Activated T-helper 1 cell treated with anti-CD3 and anti-CD28 coated beads, Interleukin-12 subunit alpha, Interleukin-12 subunit beta, Interleukin-2, Interleukin-4 antibody, amounts not matched to agents 30 ng/mL and 10 ng/mL and 1 ng/mL, durations not matched to agents 14 hours and 24 hours and 36 hours (primary cell): ENCODE measurements at places on chromosomes 2 and 18. TPM values are rescaled to one million over a fixed set of nuclear protein-coding genes. Genes with fewer than 3 reads are reported as not detected.
A peak's percentile ranks its signal among the peaks of the same experiment; 100 is the strongest.

GRCh38 chr18:35215026-35215425, 25.8 kb upstream of the ZNF397 start:
- no peaks in the 10 kb centered on the region for H3K4me1 ChIP-seq
- no peaks in the 10 kb centered on the region for H3K36me3 ChIP-seq
- no peak overlapping the region for H3K27ac ChIP-seq
- no peak overlapping the region for H3K4me3 ChIP-seq
- no peak for DNase-seq

GRCh38 chr2:164843346-164843911, 1.8 kb upstream of the COBLL1 start:
- H3K36me3 ChIP-seq: no peaks in the 10 kb centered on the region
- no peak for DNase-seq
- no peak overlapping the region for H3K27ac ChIP-seq
- peaks cover 52% of the 10 kb centered on the region for H3K27me3 ChIP-seq
- H3K4me3 ChIP-seq: no peak overlapping the region

GRCh38 chr2:237878-238277, 26.0 kb downstream of the SH3YL1 start:
- H3K27me3 ChIP-seq: no peaks in the 10 kb centered on the region
- peaks cover 5% of the 10 kb centered on the region for H3K36me3 ChIP-seq
- H3K4me3 ChIP-seq: no peak overlapping the region
- no peak for DNase-seq
- H3K27ac ChIP-seq: no peak overlapping the region

DNA sequence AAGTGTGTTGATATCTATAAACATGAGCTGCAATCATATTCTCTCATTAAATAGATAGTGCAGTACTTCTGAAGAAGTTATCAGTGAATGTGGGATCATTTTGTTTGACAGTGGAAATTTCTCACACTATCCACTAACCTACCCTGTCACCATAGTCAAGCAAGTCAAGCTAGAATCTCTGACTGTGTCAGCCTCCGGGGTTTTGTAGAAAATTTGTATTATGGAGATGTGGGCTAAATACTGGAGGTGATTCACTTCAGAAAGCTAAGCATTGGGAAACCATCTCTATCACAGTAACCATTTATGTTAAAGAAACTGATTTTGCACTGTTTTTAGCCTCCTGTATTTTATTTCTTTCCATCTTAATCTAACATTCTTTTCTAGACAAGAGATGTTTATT, 126.6 kb upstream of the CREB1 start:
- DNase-seq: no peak
- H3K27ac ChIP-seq: no peak overlapping the region
- no peaks in the 10 kb centered on the region for H3K27me3 ChIP-seq
- H3K4me1 ChIP-seq: no peaks in the 10 kb centered on the region
- H3K4me3 ChIP-seq: no peak overlapping the region

DNA sequence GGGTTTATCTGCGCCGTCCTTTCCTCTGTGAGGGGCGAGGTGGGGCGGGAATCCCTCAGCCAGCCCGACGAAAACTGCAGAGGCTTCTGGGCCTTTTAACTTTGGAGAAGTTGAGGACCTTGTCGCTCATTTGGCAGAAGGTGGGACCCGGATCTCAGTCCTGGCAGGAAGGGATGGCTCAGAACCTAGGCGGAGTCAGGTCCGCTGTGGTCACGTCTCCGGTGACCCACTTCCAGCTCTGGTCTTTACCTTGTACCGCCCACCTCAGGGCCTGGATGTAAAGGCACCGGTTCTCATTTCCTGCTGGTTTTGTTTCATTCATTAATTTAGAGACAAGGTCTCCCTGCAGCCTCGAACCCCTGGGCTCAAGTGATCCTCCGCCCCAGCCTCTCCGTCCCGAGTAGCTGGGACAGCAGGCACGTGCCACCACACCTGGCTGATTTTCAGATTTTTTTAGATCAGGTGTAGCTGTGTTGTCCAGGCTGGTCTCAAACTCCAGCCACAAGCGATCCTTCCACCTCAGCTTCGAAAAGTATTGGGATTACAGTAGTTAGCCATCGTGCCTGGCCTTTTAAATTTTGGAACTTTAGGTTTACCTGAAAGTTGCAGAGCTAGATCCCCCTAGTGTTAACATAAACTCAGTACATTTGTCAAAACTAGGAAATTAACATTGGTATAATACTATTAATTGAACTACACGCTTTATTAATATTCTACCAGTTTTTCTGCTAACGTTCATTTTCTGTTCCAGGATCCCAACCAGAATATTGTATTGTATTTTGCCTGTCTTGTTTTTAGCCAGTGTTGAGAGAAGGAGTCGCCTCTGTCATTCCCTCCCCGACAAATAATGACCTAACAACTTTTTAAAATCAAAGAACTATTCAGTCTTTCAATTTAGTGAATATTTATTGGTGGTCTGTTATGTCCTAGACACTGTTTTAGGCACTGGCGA, 852 bp downstream of the POLI start:
- peaks cover 44% of the 10 kb centered on the region for H3K4me1 ChIP-seq
- peak overlapping the region; percentile 81 for H3K4me3 ChIP-seq
- peak overlapping the region; percentile 96 for H3K27ac ChIP-seq
- H3K36me3 ChIP-seq: peaks cover 5% of the 10 kb centered on the region

GRCh38 chr2:206797376-206797775, 32.0 kb downstream of the FASTKD2 start:
- DNase-seq: no peak
- H3K27ac ChIP-seq: no peak overlapping the region
- H3K27me3 ChIP-seq: no peaks in the 10 kb centered on the region
- peaks cover 20% of the 10 kb centered on the region for H3K4me1 ChIP-seq

The IWS1 gene
- total RNA-seq: 52.3 and 57.6 TPM in 2 replicates

GRCh38 chr2:233531955-233532354, 34.6 kb downstream of the USP40 start:
- DNase-seq: no peak
- H3K27me3 ChIP-seq: no peaks in the 10 kb centered on the region
- no peak overlapping the region for H3K27ac ChIP-seq

The SAP130 gene
- total RNA-seq: 30.9 and 31.5 TPM in 2 replicates

The MARCO gene
- not detected in 2 replicates for total RNA-seq

GRCh38 chr2:227856697-227857096, 14.7 kb upstream of the DAW1 start:
- no peak for DNase-seq
- no peak overlapping the region for H3K4me3 ChIP-seq
- H3K36me3 ChIP-seq: no peaks in the 10 kb centered on the region
- H3K27me3 ChIP-seq: peaks cover 3% of the 10 kb centered on the region
- H3K4me1 ChIP-seq: no peaks in the 10 kb centered on the region

The LDLRAD4 gene
- total RNA-seq: 34.5 and 35.2 TPM in 2 replicates

DNA sequence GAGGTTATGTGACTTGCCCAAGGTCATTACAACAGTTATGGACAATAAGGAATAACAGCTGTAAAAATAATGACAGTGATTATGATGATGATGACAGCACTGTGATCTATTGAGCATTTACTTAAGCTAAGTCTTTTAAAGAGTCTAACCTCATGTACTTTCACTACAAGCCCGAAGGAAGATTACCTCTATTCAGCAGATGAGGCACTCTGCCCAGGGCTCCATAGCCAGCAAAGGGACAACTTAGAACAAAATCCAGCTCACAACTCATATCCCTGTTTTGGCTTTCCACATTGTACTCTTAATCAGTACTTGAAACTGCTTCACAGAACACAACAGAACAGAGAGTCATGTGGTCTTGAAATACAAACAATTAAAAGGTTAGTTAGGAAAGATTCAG, 290.2 kb downstream of the ZNF385B start:
- H3K4me1 ChIP-seq: no peaks in the 10 kb centered on the region
- no peak for DNase-seq
- no peaks in the 10 kb centered on the region for H3K27me3 ChIP-seq
- no peak overlapping the region for H3K4me3 ChIP-seq
- H3K27ac ChIP-seq: no peak overlapping the region

GRCh38 chr18:13989199-13989598, 73.9 kb upstream of the MC2R start:
- no peak overlapping the region for H3K4me3 ChIP-seq
- no peaks in the 10 kb centered on the region for H3K36me3 ChIP-seq
- peaks cover under 1% of the 10 kb centered on the region for H3K27me3 ChIP-seq
- DNase-seq: no peak
- no peak overlapping the region for H3K27ac ChIP-seq
- H3K4me1 ChIP-seq: no peaks in the 10 kb centered on the region

The GALNT3 gene
- total RNA-seq: 3.8 and 4.8 TPM in 2 replicates

The CYP27C1 gene
- total RNA-seq: not detected in 2 replicates

The HOXD12 gene
- total RNA-seq: not detected in 2 replicates

- H3K27ac ChIP-seq: no peak overlapping the region
- H3K4me1 ChIP-seq: no peaks in the 10 kb centered on the region
- no peak overlapping the region for H3K4me3 ChIP-seq
- H3K27me3 ChIP-seq: peaks cover 4% of the 10 kb centered on the region
- no peak for DNase-seq
Observed at GRCh38 chr2:152084076-152084475, 14.8 kb downstream of the CACNB4 start.

GRCh38 chr2:57330447-57330846, 716.2 kb upstream of the VRK2 start:
- H3K4me1 ChIP-seq: no peaks in the 10 kb centered on the region
- H3K27ac ChIP-seq: no peak overlapping the region
- H3K36me3 ChIP-seq: no peaks in the 10 kb centered on the region
- no peak overlapping the region for H3K4me3 ChIP-seq
- H3K27me3 ChIP-seq: no peaks in the 10 kb centered on the region

GRCh38 chr2:215105607-215106354, 32.6 kb downstream of the ABCA12 start:
- H3K27me3 ChIP-seq: no peaks in the 10 kb centered on the region
- no peak overlapping the region for H3K27ac ChIP-seq
- H3K36me3 ChIP-seq: no peaks in the 10 kb centered on the region
- no peak for DNase-seq
- H3K4me3 ChIP-seq: no peak overlapping the region

The ARHGAP28 gene
- total RNA-seq: not detected in 2 replicates
